ENCODE measurements at places on chromosomes 12 and 14. TPM values are rescaled to one million over a fixed set of nuclear protein-coding genes. Genes with fewer than 3 reads are reported as not detected.

ADSS1 gene
- total RNA-seq: 2.7 TPM

DNA sequence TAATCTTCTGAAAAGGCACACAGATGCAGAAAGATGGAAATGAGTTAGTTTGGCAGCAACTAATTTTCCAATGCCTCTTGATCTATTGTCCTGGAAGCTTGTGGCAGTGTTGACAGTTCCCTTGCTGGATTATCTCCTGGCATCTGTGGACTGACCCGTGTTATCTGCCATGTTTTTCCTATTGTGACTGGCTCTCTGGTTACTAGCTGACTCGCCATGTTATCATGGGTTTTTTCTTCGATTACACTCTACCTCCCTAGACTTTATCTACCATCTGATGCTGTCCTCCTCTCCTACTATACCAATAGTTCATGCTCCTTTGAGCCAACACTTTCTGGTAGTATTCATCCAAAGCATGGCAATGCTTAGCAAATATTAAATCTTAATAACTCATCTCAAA lies 63.3 kb upstream of the FLRT2 start:
- H3K4me3 ChIP-seq: no peak overlapping the region
- no peaks in the 10 kb centered on the region for H3K27me3 ChIP-seq
- no peak overlapping the region for H3K27ac ChIP-seq
- H3K36me3 ChIP-seq: no peaks in the 10 kb centered on the region
- DNase-seq: no peak

DNA sequence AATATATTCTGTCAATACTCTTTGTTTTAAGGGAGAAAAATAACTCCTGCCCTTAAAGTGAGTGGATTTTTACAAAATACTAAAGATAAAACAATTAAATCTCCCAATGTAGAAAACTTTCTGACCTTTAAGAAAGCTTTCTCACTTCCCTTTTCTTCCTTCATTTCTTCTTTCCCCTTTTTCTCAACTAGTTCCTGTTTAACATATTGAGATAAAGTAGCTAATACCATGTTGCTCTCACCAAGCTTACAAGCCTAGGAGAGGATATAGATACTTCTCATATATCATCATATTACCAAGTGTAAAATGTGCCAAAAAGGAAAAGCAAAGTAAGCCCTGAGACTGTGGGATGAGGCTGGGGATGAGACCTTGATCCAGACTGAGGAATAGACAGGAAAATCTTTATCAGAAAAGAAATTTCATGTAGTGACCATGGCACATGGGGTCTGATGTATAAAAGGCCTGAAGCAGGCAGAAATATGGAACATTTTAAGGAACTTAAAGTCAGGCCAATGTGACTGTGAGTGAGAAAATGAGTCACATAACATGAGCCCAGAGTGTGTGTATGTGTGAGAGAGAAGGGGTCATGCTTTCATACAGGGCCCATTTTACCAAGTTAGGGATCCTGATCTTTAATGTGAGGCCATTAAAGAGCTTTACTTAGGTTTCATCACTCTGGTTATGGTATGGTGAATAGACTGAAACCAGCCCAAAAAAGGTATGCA lies 1.6 kb upstream of the RPL10L start:
- H3K27ac ChIP-seq: no peak overlapping the region
- no peak for DNase-seq
- no peak overlapping the region for H3K4me3 ChIP-seq
- H3K4me1 ChIP-seq: no peaks in the 10 kb centered on the region
- no peaks in the 10 kb centered on the region for H3K27me3 ChIP-seq

DNA sequence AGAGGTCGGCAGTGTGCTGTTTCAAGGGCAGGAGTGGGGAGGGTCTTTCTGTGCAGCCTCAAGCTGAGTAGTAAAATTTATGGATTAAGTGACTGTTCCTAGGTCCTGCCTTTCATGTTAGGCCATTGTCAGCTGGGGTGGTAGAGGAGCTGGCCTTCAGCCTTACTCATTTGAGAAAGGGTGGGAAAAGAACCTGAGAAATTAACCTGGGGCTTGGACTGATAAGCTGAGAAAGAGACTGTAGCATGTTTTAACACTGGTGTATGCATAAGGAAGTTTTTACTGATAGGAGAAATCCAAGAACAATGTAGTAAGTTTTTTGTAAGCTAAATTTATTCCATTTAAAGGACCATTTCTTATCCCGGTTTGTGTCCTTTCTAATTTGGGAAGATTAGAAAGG lies 20.7 kb downstream of the IFT43 start:
- H3K36me3 ChIP-seq: peaks cover 40% of the 10 kb centered on the region
- DNase-seq: no peak
- H3K4me3 ChIP-seq: no peak overlapping the region
- H3K27me3 ChIP-seq: no peaks in the 10 kb centered on the region
- H3K4me1 ChIP-seq: no peaks in the 10 kb centered on the region
- H3K27ac ChIP-seq: no peak overlapping the region

POTEG gene
- total RNA-seq: not detected

- H3K27ac ChIP-seq: no peak overlapping the region
- peaks cover 8% of the 10 kb centered on the region for H3K4me1 ChIP-seq
- no peak overlapping the region for H3K4me3 ChIP-seq
- no peaks in the 10 kb centered on the region for H3K36me3 ChIP-seq
These were observed 190.2 kb upstream of the CNOT2 start for GRCh38 chr12:70052931-70053497.

RTN1 gene
- total RNA-seq: not detected

DNA sequence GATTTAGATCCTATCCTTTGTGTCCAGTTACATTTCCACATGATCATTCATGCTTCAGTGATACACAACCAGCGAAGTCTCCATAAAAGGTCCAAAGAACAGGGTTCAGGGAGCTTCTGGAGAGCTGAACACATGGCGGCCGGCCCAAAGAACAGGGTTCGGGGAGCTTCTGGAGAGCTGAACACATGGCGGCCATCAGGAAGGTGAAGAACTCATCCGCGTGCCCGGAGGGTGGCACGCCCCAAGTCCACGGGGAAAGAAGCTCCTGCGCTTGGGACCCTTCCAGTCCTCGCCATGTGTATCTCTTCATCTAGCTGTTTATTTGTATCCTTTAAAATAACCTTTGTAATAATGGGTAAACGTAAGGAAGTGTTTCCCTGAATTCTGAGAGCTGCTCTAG lies 91.9 kb upstream of the FLRT2 start:
- no peak for DNase-seq
- H3K4me1 ChIP-seq: no peaks in the 10 kb centered on the region
- H3K27me3 ChIP-seq: no peaks in the 10 kb centered on the region
- no peaks in the 10 kb centered on the region for H3K36me3 ChIP-seq

GRCh38 chr12:122730215-122731014 lies at the start of gene HCAR1:
Gene HCAR1, minus strand, starts transcription at chr12:122730844. Its CDS starts 505 bp downstream, at chr12:122730339.
- peaks cover 58% of the 10 kb centered on the region for H3K4me1 ChIP-seq
- peak within 1 kb of the TSS; percentile 1 for H3K4me3 ChIP-seq
- H3K36me3 ChIP-seq: peaks cover 2% of the 10 kb centered on the region
- peaks cover 3% of the 10 kb centered on the region for H3K27me3 ChIP-seq

DNA sequence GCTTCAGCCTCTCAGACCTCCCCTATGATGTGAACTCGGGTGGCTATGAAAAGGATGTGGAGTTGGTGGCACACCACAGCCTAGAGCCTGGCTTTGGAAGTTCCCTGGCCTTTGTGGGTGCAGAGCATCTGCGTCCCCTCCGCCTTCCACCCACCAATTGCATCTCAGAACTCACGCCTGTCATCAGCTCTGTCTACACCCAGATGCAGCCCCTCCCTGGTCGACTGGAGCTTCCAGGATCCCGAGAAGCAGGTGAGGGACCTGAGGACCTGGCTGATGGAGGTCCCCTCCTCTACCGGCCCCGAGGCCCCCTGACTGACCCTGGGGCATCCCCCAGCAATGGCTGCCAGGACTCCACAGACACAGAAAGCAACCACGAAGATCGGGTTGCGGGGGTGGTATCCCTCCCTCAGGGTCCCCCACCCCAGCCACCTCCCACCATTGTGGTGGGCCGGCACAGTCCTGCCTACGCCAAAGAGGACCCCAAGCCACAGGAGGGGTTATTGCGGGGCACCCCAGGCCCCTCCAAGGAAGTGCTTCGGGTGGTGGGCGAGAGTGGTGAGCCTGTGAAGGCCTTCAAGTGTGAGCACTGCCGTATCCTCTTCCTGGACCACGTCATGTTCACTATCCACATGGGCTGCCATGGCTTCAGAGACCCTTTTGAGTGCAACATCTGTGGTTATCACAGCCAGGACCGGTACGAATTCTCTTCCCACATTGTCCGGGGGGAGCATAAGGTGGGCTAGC lies 7.0 kb upstream of the RPS26 start:
- H3K4me1 ChIP-seq: peaks cover 65% of the 10 kb centered on the region
- H3K27ac ChIP-seq: peak overlapping the region; percentile 92
- DNase-seq: peak; percentile 84

SLC38A4 gene
- not detected for total RNA-seq

DNA sequence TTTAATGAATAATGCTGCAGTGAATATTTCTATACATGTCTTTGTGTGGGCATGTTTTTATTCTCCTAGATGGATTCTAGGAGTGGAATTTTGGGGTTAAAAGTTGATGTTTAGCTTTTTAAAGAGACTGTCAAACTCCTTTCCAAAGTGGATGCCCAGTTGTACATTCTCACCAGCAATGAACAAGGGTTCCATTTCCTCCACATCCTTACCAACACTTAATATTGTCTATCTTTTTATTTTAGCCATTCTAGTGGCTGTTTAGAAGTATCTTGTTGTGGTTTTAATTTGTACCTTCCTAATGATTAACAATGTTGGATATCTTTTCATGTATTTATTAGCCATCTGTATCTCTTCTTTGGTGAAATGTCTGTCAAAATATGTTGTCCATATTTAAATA lies 109.8 kb downstream of the SMOC1 start:
- H3K27me3 ChIP-seq: peaks cover 23% of the 10 kb centered on the region
- H3K36me3 ChIP-seq: no peaks in the 10 kb centered on the region
- no peaks in the 10 kb centered on the region for H3K4me1 ChIP-seq
- H3K4me3 ChIP-seq: no peak overlapping the region

- peaks cover 26% of the 10 kb centered on the region for H3K4me1 ChIP-seq
- H3K4me3 ChIP-seq: no peak overlapping the region
- H3K27me3 ChIP-seq: no peaks in the 10 kb centered on the region
- peaks cover 2% of the 10 kb centered on the region for H3K36me3 ChIP-seq
- peak overlapping the region; percentile 67 for H3K27ac ChIP-seq
These were observed 58.5 kb upstream of the HIF1A start for GRCh38 chr14:61636779-61637178.

DNA sequence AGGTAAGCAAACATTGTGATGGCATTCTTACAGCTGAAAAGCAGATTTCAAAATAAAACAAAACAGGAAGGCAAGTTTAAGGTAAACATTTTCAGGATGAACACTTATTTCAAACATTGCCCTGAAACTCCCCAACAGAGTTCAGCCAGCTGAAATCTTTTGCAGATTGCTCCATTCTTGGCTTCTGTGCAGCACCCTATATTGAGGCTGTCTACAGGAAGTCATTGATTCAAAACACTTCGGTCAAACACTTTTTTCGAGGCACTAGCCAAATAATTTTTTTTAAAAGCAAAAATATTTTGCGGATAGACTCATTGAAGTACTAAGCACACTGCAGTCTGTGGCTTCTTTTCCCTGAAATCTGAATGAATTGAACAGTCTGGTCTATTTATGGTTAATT lies 318.1 kb upstream of the PDE3A start:
- no peak overlapping the region for H3K4me3 ChIP-seq
- no peak for DNase-seq
- no peak overlapping the region for H3K27ac ChIP-seq
- H3K27me3 ChIP-seq: peaks cover 1% of the 10 kb centered on the region

DNA sequence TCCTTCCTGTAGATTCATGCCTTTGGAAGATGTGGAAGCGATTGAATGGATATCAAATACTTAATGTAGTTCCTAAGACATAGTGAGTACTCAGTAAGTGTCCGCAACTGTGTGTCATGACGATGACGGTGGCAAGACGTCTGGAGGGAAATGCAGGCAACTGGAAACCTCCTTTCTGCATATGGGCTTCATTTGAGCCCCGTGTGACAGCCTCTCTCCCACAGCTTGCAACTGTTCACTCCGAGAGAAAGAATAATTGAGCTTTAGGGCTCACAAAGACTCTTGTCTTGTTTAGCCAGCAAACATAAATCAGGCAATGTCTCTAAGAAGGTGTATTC lies 6.9 kb downstream of the CFAP251 start:
- no peaks in the 10 kb centered on the region for H3K27me3 ChIP-seq
- H3K27ac ChIP-seq: no peak overlapping the region
- H3K4me1 ChIP-seq: no peaks in the 10 kb centered on the region
- DNase-seq: no peak
- no peak overlapping the region for H3K4me3 ChIP-seq
- H3K36me3 ChIP-seq: no peaks in the 10 kb centered on the region

DNA sequence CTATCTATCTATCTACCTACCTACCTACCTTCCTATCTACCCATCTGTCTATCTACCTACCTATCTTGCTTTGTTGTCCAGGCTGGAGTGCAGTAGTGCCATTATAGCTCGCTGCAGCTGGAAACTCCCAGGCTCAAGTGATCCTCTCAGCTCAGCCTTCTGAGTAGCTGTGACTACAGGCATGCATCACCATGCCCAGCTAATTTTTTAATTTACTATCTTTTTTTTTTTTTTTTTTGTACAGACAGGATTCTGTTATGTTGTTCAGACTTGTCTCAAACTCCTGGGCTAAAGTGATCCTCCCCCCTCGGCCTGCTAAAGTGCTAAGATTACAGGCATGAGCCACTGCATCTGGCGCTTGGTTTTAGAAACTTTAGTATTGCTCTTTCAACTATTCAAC lies 762.4 kb downstream of the SLC6A15 start:
- no peaks in the 10 kb centered on the region for H3K4me1 ChIP-seq
- no peak overlapping the region for H3K4me3 ChIP-seq
- no peaks in the 10 kb centered on the region for H3K27me3 ChIP-seq
- H3K36me3 ChIP-seq: no peaks in the 10 kb centered on the region

FGF6 gene
- total RNA-seq: not detected

LRRC9 gene
- total RNA-seq: not detected

DNA sequence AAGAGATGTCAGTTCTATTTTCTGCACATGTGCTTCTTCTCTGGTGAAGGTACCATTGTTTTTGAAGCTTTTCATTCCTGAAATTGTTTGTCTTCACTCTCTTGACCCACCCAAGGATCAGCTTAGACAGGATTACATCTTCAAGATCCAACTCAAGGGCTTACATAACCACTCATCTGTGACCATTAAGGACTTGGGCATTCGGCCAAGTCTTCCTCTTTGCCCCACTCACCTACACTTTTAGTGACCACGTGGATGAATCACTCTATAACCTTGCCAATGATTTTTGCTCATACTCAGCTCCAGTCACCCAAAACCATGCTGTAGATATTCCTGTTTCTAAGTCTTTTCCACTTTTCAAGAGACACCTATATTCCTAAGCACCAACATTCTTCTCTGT lies 36.5 kb upstream of the SSTR1 start:
- H3K4me1 ChIP-seq: no peaks in the 10 kb centered on the region
- no peak overlapping the region for H3K4me3 ChIP-seq
- no peaks in the 10 kb centered on the region for H3K36me3 ChIP-seq
- DNase-seq: no peak
- H3K27ac ChIP-seq: no peak overlapping the region

GRCh38 chr12:234891-235415 lies 21.0 kb upstream of the SLC6A12 start:
- no peak for DNase-seq
- no peak overlapping the region for H3K27ac ChIP-seq
- H3K36me3 ChIP-seq: no peaks in the 10 kb centered on the region

All from activated CD8-positive, alpha-beta T cell treated with anti-CD3 and anti-CD28 coated beads for 36 hours (primary cell).